HFFc6 (cell line): ENCODE measurements at places on chromosomes 1 and 21.

GRCh38 chr1:165641231-165641987 lies 10.4 kb downstream of the MGST3 start:
- no peak for DNase-seq

DNA sequence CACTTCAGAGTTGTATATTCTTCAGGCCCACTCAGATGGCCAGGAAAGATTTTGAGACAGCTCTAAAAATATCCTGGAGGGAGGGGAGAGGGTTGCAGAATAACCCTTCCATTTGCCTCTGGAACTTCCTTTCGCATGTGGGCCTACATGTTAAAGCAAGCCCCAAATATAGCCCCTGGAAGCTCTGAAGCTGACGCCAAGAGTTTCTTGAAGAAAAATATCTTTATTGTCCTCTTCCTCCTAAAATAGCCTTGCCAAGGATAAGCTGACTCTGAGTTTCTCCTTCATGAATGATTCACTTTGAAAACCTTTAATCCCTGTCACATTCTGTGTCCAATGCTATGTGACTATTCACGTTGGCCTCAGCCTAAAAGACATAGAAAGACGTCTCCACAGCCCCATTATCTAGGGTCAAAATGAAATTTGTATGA lies 6.4 kb downstream of the C1orf116 start:
- DNase-seq: peak; percentile 54

- DNase-seq: no peak
These were observed 1.6 kb downstream of the RAB4A start for GRCh38 chr1:229272164-229273158.

DNA sequence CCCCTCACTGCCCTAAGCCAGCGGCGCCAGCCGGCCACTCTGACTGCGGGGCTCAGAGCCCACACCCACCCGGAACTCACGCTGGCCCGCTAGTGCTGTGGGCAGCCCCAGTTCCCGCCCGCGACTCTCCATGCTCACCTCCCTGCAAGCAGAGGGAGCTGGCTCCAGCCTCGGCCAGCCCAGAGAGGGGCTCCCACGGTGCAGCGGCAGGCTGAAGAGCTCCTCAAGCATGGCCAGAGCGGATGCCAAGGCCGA lies 41.5 kb downstream of the SLC2A1 start:
- no peak for DNase-seq

DNA sequence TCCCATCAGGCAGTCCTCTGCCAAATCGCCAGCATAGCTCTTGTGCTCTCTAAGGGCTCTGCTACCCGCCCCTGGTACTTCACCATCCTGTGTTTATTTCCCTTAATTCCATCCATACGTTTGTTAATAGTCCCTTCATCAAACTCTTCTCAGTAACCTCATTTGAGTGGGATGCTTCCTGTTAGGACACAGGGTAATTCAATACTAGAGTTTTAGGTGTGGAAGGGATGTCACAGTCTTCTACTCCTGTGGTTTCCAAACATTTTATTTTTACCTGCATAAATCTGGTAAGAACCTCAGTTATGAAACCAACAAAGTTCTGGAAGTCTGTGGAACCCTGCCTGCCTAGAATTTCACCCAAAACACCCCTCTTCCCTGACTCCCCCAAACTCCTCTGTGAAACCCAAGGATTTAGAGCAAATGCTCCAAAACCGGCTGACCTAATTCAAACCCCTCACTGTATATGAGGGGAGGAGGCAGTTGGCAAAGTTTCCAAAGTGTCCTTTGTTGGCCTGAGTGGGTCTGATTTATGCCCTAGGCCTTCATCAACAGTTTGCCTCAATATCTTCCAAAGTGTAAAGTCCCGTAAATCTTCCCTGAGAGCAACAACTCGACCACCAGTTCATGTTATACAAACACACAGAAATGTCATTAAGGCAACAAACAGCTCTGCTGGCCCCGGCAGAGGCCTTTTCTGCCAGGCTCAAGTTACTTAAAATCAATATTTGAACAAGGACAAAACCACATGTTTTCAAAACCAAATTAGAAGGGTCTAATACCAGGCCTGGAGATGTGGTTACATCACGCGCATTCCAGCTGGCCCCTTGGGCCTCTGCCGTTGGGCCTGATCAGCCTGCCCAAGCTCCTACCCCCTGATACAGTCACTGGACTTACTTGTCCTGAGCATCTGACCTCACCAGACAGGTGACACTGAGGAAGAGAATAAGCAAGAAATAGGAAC lies 82.4 kb upstream of the FGGY start:
- DNase-seq: no peak

DNA sequence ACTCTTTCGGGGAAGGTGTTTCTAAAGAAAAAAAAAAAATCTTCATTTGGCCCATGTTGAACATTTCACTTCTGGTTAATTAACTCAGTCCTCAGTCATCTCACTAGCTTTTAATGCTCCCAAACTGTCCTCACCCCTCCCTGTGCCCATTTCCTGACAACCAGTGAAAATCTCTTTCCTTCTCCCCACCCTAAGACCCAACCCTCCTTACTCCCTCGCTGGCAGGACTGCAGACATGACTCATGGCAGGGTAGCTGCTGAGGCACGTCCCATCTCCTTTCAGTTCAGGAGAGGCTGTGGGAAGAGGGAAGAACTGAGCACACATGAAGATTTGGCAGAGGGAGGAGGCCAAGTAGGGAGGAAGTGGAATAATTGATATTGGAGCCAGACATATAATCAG lies 12.6 kb downstream of the PKP1 start:
- peak; percentile 50 for DNase-seq

- no peak for DNase-seq
These were observed 410.6 kb upstream of the NR5A2 start for GRCh38 chr1:199616947-199617346.

DNA sequence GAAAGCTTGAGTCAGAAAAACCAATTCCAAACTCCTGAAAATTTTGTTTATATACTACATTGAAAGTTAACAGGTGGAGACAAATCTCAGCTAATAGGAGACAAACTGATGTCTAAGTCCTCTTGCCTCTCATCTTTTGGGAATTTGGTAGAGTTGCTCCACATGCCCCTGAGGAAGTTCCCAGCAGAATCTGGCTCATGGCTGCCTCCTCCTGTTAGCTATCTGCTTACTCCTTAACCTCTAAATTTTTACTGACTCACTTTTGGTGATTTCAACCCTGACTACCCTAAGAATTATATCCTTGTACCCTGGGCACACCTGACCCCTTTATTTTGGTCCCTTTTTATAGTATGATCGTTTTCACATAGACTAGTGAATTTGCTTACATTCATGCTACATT lies 633.7 kb upstream of the USP24 start:
- DNase-seq: peak; percentile 67

DNA sequence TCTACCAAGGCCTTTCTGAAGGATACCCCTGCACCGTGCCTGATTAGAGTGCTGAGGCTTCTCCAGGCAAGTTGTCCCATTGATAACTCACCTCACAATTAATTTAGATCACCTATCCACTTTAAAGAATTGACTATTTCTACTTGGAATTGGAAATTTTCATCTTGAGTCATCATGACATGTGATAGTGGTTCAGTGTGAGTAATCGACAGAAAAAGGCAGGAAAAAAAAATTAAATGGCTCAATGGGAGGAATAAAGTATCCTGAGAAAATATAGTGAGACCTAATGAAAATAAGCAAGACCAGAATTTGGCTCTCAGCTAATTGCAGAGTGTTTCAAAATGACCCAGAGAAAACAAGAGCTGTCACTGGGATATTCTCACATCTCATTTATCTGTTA lies 222.4 kb upstream of the C8B start:
- DNase-seq: no peak

DNA sequence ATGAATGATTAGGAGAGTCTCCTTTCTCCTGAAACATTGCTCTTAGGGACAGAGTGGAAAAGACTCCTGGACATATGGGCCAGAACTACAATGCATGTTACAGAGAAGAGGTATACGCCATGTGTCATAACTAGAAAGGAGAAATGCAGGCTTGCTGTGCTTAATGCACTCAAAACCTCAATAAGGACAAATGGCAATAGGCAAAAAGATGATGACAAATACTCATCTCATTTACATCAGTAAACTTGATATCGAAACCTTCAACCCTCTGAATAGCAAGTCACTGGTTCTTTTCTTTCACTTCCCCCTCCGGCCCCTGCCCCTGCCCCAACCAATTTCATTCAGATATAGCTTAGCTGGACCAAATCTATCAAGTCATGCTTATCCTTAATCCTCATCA lies 1.9 kb upstream of the GPR88 start:
- DNase-seq: no peak

- DNase-seq: no peak
These were observed 101.7 kb downstream of the HUNK start for GRCh38 chr21:31974454-31974985.

GRCh38 chr1:85128316-85128715 lies 72.5 kb downstream of the SYDE2 start:
- DNase-seq: peak; percentile 22

GRCh38 chr1:213993929-213994328 lies 6.2 kb downstream of the PROX1 start:
- DNase-seq: no peak

GRCh38 chr1:150772326-150772725 lies 6.7 kb upstream of the CTSS start:
- no peak for DNase-seq

GRCh38 chr1:232132572-232132971 lies 497.4 kb downstream of the SIPA1L2 start:
- DNase-seq: no peak

DNA sequence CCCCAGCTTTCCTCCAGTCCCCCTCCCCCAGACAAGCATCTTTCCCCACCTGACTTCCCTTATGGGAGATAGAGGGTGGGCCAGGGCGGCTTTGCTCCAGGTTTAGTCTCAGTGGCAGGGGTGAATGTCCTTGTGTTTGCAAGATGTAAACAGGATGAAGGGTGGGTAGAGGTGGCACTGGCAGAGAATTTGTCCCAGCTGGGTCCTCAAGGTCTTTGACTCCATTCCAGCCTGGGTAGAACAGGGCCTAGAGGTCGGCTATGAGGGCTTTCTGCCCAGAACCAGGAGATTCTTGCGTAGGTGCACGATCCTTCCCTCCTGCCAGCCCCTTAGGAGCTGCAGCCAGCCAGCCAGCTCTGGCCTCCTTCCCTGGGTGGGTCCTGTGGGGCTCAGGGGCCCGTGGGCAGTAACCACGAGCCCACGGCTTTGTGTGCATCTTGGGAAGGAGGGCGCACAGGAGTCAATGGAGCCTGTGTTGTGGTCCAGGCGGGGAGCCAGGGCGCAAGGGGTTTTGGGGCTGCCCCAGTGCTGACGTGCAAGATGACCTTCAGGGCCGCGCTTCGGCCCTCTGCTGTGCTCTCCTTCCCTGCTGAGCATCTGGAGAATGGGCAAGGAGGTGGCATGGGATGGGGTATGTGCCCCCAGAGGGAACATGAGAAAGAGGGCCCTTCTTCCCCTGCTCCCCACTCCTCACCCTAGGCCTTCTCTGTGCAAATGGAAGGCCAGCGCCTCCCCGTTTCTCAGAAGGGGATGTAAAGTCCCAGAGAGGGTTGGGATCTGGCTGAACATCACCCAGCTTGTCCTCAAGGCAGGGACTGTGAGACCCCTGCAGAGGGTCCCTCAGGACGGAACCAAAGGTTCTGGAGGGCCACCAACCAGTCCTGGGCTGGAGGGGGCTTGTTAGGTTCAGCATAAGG lies 15.7 kb downstream of the POU3F1 start:
- no peak for DNase-seq

GRCh38 chr1:2322581-2323211 lies 68.7 kb downstream of the MORN1 start:
- no peak for DNase-seq

GRCh38 chr1:86499987-86500593 lies 31.4 kb downstream of the CLCA1 start:
- DNase-seq: peak; percentile 66

- no peak for DNase-seq
These were observed 16.0 kb upstream of the FRRS1 start for GRCh38 chr1:99782397-99782796.

DNA sequence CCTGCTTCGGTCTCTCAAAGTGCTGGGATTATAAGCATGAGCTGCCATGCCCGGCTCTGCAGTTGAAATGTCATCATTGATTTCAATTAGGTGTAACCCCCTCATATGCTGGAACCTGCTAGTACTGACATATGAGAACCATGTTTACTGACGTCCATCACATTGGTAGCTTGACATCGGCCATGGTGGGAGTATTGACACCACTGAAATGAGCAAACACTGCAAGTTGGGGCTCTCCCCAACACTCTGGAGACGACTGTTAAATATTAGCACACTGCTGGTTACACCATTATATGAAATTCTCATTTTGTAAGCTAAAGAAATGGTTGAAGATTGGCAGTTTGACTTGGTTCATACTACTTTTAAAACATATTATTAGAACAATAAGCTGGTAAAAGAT lies 63.7 kb downstream of the CNST start:
- no peak for DNase-seq

GRCh38 chr1:17852383-17852782 lies 97.2 kb downstream of the ACTL8 start:
- DNase-seq: no peak

GRCh38 chr21:31103163-31103562 lies 64.9 kb upstream of the KRTAP19-8 start:
- no peak for DNase-seq

- DNase-seq: no peak
These were observed 23.1 kb downstream of the CLDN14 start for GRCh38 chr21:36456729-36457414.

DNA sequence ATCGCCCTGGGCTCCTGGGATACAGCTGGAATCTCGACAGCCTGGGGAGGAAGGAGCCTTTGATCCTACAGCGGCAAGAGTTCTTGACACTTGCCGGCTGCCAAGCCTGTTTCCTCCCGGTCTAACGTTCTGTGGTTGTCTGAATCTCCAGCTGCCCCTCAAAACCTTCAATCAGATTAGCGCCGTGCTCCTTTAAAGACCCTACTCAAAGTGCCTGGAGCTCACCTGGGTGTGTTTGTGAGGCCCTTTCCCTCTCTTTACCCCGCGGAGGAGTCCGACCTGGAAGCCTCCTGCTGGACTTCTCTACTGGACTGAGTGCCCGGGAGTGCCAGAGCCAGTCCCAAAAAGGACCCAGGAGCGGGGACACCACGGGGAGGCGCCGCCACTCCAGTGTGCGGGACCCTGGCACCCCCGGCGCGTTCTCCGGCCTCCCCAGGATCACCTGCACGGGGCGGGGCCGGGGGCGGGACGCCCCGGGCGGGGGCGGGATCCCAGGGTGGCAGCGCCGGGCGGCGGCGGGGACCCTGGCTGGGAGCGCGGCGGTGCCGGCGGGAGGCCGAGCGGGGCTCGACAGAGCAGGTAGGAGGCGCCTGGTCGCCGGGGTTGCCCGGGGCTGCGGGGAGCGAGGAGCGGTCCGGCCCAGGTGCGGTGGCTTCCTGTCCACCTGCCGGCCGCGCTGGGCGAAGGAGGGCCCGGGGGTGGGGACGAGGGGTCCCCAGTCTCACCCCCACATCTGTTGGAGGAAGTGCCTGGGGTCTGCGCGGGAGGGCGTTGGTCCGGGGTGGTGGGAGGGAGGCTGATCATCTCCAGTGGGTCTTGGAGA lies at the start of gene NCMAP:
Gene NCMAP (plus strand): TSS at position 497 of the 823 bp plus-strand sequence. CDS start 39,344 bp downstream, outside the sequence.
- no peak for DNase-seq
